ENCODE measurements at places on chromosomes 11 and 22.

GRCh38 chr11:20137637-20138036 lies 22.6 kb downstream of the DBX1 start:
- no peak for DNase-seq

GRCh38 chr11:10498426-10499250 lies 42.3 kb downstream of the RNF141 start:
- no peak for DNase-seq

- DNase-seq: no peak
These were observed 11.6 kb downstream of the CDPF1 start for GRCh38 chr22:46238541-46238940.

GRCh38 chr22:44281768-44282637 lies 30.7 kb downstream of the SHISAL1 start:
- DNase-seq: no peak

DNA sequence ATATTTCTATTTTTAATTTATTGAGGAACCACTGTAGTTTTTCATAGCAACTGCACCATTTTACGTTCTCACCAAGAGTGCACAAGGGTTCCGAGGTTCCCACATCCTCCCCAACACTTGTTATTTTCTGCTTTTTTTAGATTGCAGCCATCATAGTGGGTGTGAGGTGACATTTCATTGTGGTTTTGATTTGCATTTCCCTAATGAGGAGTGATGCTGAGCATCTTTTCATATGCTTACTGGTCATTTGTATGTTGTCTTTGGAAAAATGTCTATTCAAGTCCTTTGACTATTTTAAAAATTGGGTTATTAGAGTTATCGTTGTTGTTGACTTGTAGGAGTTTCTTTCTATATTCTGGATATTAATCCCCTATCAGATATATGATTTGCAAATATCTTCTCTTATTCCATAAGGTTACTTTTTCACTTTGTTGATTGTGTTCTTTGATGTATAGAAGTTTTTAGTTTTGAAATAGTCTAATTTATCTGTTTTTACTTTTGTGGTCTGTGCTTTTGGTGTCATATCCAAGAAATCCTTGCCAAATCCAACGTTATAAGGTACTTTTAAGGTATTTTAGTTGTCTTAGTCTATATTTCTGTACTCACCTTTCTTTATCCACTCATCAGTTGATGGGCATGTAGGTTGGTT lies 9.0 kb downstream of the NEAT1 start:
- no peak for DNase-seq

GRCh38 chr11:32353884-32354283 lies 81.5 kb downstream of the WT1 start:
- DNase-seq: no peak

GRCh38 chr11:130622141-130622542 lies 173.7 kb downstream of the ADAMTS15 start:
- no peak for DNase-seq

GRCh38 chr11:17010851-17011420 lies 3.3 kb downstream of the PLEKHA7 start:
- DNase-seq: no peak

DNA sequence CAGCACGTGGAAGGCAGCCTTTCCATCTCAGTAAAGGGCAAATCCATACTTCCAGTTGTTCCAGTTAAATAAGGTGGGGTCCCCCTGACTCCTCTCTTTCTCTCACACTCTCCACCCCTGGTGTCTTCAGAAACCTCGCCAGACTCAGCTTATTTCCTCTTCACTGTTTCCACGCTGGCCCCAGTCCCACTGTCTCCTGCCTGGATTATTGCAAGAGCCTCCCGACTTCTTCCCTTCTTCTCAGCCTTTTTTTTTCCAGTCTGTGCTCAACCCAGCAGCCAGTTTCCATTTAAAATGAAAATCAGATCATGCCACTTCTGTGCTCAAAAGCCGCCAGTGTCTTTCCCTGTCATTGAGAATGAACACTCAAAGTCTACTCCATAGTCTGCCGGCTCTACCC lies 131.4 kb downstream of the PKNOX2 start:
- DNase-seq: no peak

GRCh38 chr11:1339066-1339675 lies 29.7 kb upstream of the TOLLIP start:
- DNase-seq: no peak

GRCh38 chr11:114725623-114726022 lies 47.3 kb downstream of the NXPE2 start:
- DNase-seq: no peak

DNA sequence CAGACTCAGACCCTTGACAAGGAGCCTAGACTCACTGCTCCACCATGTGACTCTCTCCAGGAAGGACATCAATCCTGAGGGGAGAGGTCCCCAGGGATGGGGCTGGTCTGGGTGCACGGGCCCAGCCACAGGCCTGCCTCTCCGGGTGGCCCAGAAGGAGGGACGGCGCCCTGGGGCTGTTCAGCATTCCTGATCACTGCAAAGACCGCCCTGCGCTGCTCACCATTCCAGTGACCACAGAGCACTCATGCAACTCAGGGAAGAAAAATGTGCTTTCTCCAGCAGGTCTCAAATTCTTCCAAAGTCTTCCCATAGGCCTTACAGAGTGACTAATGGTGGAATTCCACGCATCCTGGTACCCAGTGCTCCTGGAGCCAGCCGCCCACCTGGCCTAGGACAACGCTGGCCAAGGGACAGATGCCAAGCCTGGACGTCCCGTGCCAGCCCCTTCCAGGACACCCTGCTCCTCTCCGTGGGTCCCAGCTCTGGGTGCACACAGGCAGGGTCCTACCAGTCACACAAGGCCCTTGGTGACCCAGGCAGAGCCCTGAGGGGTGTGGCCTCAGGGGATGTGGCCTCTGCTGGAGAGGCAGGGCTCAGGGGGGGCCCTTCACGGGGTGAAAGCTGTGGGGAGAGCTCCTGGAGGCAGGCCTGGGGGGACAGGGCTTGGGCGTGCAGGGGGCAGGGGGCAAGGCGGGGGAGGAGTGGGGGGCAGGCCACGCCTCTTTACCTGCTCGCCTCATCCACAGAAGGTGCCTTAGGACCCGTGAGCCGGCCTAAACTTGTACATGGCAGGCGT lies 178.8 kb downstream of the IGLL1 start:
- DNase-seq: no peak

- no peak for DNase-seq
These were observed 123.1 kb downstream of the ARHGAP42 start for GRCh38 chr11:100810146-100810545.

- no peak for DNase-seq
These were observed 16.2 kb upstream of the TEAD1 start for GRCh38 chr11:12657981-12658380.

DNA sequence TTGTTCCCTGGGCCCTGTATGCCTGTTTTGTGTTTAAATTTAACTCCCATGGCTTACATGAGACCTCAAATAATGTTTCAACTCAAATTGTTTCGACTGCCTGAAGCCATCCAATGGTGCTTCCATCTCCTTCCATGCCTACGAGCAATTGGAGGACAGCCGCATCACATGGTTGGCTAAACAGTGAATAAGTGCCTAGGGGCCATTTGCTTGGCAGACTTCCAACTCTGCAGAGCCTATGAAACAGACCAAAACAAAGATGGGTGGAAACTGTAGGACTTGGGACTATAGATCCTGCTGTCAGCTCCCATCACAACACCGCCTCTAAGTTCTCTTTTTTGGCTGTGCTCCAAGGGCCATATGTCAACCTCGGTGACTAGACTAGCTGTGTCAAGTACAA lies 84.1 kb downstream of the PARVA start:
- no peak for DNase-seq

DNA sequence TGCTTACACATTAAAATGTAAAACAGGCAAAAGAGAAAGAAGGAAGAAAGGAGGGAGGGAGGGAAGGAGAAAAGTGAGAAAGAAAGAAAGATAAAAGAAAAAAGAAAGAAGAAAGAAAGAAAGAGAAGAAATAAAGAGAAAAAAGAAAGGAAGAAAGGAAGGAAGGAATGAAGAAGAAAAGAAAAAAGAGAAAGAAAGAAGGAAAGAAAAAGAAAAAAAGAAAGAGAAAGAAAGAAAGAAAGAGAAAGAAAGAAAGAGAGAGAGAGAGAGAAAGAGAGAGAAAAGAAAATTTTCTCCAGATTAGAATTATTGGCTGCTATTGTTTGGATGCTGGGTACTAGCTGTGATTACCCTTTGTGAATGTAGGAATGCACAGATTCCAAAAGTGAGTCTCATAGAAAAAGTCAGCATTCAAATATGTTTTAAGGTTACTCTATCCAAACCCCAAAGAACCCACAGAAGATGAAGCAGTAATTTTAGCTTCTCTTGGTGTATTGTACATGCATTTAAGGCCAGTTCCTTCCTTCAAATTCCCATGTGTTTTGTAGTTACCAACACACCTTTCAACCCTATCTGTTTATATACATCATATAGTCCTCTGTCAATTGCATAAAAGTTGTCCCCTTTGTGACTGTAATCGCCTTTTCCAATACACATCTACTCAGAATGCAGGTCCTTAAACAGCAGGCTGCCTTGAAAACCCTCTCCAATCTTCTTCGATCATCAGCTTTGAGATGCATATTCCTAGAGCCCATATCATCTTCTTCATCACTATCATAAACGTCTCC lies 789 bp upstream of the FAM111A start:
- no peak for DNase-seq

DNA sequence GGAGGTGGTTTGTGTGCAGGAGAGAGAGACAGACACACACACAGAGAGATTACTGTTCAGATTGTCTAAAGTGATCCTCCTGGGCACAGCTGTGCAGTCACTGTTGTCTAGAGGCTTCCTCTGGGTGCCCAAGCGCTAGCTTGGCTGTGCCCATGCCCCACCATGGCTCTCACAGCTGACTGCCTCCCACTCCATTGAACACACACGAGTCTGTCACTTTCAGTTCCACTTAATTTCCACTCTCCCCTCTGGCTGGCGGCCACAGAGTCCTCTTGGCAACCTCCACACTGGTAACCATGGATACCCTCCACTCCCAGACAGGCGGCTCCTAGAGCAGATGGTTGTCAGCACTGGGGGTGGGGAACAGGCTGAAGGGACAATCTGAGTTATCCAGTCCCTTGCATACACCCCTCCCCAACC lies 29.1 kb downstream of the MAP6 start:
- DNase-seq: no peak

- DNase-seq: no peak
These were observed 19.6 kb downstream of the BRD1 start for GRCh38 chr22:49807780-49808708.

DNA sequence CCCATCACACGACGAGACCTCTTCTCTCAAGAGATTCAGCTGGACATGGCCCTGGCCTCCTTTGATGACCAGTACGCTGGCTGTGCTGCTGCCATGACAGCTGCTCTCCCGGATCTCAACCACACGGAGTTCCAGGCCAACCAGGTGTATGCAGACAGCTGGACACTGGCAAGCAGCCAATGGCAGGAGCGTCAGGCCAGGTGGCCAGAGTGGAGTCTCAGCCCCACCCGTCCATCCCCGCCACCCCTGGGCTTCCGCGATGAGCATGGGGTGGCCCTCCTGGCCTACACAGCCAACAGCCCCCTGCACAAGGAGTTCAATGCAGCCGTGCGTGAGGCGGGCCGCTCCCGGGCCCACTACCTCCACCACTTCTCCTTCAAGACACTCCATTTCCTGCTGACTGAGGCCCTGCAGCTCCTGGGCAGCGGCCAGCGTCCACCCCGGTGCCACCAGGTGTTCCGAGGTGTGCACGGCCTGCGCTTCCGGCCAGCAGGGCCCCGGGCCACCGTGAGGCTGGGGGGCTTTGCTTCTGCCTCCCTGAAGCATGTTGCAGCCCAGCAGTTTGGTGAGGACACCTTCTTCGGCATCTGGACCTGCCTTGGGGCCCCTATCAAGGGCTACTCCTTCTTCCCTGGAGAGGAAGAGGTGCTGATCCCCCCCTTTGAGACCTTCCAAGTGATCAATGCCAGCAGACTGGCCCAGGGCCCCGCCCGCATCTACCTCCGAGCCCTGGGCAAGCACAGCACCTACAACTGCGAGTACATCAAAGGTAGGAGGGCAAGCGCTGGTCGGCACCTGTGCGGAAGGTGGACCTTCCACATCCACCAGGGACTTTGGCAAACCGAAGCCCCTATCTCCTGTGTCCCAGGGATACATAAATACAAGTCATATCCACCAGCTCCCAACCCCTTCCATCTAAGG lies 11.3 kb downstream of the CHRNA10 start:
- no peak for DNase-seq

- no peak for DNase-seq
These were observed 61.5 kb downstream of the ADAMTS15 start for GRCh38 chr11:130509942-130510341.

GRCh38 chr11:57363131-57364080 lies 17.5 kb downstream of the PRG3 start:
- no peak for DNase-seq

GRCh38 chr22:48208894-48209293 lies 1446.4 kb downstream of the TBC1D22A start:
- no peak for DNase-seq

GRCh38 chr11:69039501-69039900 lies 9.2 kb upstream of the TPCN2 start:
- no peak for DNase-seq
